Activated T-cell treated with anti-CD3 and anti-CD28 coated beads, Interleukin-2, amount 50 U/mL, for 72 hours (primary cell): ENCODE measurements at places on chromosomes 1 and 21. TPM values are rescaled to one million over a fixed set of nuclear protein-coding genes. Genes with fewer than 3 reads are reported as not detected.

NBPF11 gene
- 15.2 TPM for total RNA-seq

DNA sequence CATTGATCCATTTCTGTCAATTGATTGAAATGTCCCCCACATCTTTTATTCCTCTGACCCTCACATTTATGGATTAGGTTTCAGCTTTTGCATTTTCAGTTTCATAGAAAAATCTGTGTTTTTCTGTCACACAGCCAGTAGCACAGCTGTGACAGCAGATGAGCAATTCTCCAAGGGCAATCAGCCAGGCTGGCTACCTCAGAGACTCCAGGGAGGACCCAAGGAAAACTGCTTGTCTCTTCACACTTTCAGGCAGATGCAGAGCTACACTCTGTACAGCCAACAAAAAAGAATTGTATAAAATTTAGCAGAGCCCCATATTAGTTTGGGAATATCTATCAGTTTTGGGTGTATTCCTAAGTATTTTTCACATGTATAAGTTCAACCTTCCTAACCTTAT lies 257.2 kb downstream of the LRRC7 start:
- no peak overlapping the region for H3K27ac ChIP-seq
- H3K4me3 ChIP-seq: no peak overlapping the region
- no peaks in the 10 kb centered on the region for H3K27me3 ChIP-seq
- no peaks in the 10 kb centered on the region for H3K36me3 ChIP-seq
- DNase-seq: no peak
- no peaks in the 10 kb centered on the region for H3K4me1 ChIP-seq

HMGCL gene
- total RNA-seq: 44.1 TPM

DNA sequence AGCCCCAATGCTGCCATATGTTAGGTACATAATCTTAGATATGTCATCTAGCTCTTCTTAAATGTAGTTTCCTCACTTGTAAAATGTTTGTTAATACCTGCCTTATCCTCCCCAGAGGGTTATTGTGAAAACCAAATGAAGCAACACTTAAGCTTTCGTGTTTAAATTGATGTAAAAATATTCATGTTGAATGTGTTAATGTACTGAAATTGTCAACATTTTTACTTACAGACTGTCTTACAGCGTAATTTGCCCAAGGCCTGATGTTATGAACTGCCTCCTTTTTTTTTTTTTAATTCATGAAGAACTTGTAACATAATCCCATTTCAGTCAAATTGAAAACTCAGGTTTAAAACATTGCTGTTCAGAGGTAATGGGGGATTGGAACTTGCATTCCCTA lies 25.6 kb upstream of the ENAH start:
- no peak overlapping the region for H3K27ac ChIP-seq
- no peak for DNase-seq
- H3K27me3 ChIP-seq: peaks cover 34% of the 10 kb centered on the region
- no peaks in the 10 kb centered on the region for H3K36me3 ChIP-seq
- H3K4me3 ChIP-seq: no peak overlapping the region

DNA sequence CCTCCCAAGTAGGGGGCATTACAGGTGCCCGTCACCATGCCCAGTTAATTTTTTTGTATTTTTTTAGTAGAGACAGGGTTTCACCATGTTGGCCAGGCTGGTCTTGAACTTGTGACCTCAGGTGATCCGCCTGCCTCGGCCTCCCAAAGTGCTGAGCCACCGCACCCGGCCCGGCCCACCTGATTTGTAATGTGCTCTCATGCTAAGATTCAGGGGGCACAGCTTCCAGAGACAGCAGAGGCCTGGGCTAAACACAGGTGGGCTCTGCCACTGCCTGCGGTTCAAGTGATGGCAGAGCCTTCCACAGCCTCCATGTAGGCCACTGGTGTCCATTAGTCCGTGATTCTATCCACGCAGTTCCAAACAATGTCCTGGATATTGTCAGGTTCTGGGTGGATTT lies 98.4 kb downstream of the PDE9A start:
- no peak overlapping the region for H3K27ac ChIP-seq
- H3K36me3 ChIP-seq: no peaks in the 10 kb centered on the region
- H3K27me3 ChIP-seq: no peaks in the 10 kb centered on the region
- peaks cover 11% of the 10 kb centered on the region for H3K4me1 ChIP-seq
- no peak for DNase-seq

DNA sequence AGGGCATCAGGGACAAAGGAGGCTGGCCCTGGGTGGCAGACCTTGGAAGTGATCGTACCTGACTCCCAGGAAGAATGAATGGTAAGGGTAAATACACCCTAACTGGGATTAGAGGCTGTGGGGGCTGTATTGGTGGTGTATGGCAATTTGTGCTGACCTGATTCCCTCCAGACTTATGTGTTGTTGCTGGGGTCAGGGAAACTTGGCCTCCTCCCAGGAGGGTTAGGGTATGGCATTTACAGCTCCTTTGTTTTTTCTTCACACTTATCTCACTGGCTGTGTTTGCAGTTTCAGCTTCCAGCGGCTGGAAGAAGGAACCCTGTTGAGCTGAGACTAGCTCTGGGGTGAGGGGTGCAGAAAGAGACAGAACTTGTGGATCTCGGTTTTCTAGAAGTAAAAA lies 8.2 kb downstream of the VANGL1 start:
- no peak for DNase-seq
- no peak overlapping the region for H3K27ac ChIP-seq
- H3K27me3 ChIP-seq: peaks cover 12% of the 10 kb centered on the region

EDN2 gene
- total RNA-seq: not detected

GRCh38 chr1:157862114-157863070 lies 20.8 kb upstream of the CD5L start:
- no peak overlapping the region for H3K27ac ChIP-seq
- DNase-seq: no peak
- H3K4me3 ChIP-seq: no peak overlapping the region
- no peaks in the 10 kb centered on the region for H3K36me3 ChIP-seq
- no peaks in the 10 kb centered on the region for H3K4me1 ChIP-seq
- H3K27me3 ChIP-seq: no peaks in the 10 kb centered on the region

HSD11B1 gene
- total RNA-seq: 3.1 TPM

DNA sequence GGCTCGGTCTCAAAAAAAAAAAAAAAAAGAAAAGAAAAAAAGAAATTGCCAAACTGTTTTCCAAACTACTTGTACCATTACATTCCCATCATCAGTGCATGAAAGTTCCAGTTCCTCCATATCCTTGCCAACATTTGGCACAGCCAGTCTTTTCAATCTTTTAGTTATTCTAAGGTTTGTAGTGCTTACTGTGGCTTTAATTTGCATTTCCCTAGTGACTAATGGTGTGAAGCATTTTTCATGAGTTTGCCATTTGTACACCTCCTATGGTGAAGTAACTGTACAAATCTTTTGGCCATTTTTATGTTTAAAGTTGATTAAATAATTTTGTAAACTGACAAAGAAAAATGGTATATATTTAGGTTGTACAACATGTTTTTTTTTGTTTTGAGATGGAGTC lies 70.7 kb downstream of the DEGS1 start:
- no peak for DNase-seq
- no peaks in the 10 kb centered on the region for H3K27me3 ChIP-seq
- H3K4me3 ChIP-seq: no peak overlapping the region
- no peaks in the 10 kb centered on the region for H3K36me3 ChIP-seq
- no peaks in the 10 kb centered on the region for H3K4me1 ChIP-seq

GRCh38 chr1:15406614-15407559 lies 2.8 kb upstream of the EFHD2 start:
- peaks cover 17% of the 10 kb centered on the region for H3K4me1 ChIP-seq
- peaks cover 23% of the 10 kb centered on the region for H3K27me3 ChIP-seq
- H3K27ac ChIP-seq: no peak overlapping the region
- no peaks in the 10 kb centered on the region for H3K36me3 ChIP-seq
- no peak overlapping the region for H3K4me3 ChIP-seq

MX1 gene
- 65.2 TPM for total RNA-seq

DNA sequence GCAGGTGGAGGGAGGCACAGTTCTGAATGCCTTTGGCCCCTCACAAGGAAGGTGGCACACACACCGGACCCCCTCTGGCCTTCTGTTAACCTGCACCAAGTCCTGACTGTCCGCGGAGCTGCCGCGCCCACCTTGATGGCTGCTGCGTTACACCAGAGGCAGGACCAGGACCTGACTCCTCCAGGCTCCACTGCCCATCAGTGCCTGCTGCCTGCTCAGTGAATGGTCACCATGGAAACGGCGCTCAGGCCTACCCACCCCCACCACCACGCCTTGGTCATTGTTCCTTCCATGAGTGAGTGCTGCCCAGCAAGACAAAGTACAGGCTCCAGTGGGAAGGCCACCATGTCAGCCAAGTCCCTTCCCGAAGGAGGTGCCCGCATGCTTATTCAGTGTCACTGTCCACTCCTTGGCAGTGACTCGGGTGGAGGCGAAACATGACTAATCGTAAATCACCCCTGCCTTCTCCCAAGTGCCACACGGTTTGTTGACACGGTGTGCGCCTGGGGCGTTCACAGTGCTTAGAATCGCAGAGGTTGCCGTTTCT lies 57.3 kb downstream of the SLC37A1 start:
- H3K4me1 ChIP-seq: no peaks in the 10 kb centered on the region
- peaks cover 7% of the 10 kb centered on the region for H3K36me3 ChIP-seq
- H3K4me3 ChIP-seq: no peak overlapping the region
- no peak for DNase-seq
- no peaks in the 10 kb centered on the region for H3K27me3 ChIP-seq

BTBD8 gene
- total RNA-seq: 3.1 TPM

DNA sequence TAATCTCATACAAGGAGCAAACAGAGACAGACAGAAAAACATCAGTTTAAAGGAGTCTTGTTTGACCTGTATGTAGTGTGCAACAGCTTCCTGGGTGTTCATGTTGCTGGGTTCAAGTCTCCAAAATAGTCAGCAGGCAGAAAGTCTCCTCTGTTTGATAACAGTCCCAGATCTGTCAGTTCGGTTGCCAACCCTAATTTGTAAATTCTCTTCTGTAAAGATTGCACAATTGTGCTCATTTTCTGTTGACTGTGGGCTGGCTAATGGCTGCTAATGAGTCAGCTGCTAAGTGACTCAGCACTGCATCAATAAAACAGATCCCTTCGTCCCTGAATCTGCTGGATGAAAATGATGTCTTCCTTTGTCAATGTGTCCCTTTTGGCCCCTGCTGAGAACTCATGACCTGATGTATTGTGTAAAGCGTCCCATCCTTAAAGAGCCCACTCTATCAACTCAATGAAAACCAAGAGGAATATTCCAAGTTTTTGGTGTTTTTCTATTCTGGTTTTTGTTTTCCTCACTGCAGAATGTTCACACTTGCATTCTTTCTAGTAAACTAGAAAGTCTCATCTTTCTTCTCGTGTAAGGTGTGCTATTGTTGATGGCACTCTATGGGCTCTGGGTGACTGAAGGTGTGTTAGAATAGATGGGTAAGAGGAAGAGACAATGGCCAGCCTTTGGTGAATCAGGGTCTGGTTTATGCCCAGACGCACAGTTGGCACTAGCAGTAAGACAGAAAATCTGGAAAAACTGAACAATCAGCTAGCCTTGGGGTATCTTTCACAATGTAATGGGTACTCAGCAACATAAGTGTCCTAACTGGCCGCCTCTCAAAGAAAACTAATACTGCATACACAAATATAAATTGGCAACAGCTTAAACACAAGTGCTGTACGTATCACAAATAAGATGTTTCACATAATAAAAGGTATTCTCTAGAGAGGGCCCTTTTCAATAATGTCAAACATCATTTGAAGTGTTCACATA lies 75.1 kb upstream of the SIPA1L2 start:
- H3K27me3 ChIP-seq: peaks cover 14% of the 10 kb centered on the region
- H3K4me3 ChIP-seq: no peak overlapping the region

DNA sequence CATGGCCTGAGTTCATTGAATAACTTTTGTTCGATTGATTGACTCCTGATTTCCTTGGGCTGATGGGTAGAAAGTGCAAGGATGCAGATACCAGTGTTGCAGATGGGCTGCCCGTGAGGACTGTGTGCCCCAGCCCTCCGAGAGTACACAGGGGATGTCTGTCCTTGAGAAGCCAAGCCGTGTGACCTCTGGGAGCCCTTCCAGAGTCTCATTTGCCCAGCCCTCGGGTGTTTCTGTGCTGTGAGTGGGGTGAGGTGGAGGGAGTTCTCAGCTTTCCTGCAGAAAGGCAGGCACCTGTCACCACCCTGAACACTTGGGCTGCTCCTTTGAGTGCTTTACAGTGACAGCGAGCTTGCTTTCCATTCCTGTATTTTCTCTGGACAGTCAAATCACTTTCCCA lies 96.4 kb upstream of the CACNA1E start:
- no peak for DNase-seq
- H3K4me1 ChIP-seq: no peaks in the 10 kb centered on the region
- H3K4me3 ChIP-seq: no peak overlapping the region
- no peaks in the 10 kb centered on the region for H3K27me3 ChIP-seq
- no peaks in the 10 kb centered on the region for H3K36me3 ChIP-seq

LSM10 gene
- total RNA-seq: 66.2 TPM

DNA sequence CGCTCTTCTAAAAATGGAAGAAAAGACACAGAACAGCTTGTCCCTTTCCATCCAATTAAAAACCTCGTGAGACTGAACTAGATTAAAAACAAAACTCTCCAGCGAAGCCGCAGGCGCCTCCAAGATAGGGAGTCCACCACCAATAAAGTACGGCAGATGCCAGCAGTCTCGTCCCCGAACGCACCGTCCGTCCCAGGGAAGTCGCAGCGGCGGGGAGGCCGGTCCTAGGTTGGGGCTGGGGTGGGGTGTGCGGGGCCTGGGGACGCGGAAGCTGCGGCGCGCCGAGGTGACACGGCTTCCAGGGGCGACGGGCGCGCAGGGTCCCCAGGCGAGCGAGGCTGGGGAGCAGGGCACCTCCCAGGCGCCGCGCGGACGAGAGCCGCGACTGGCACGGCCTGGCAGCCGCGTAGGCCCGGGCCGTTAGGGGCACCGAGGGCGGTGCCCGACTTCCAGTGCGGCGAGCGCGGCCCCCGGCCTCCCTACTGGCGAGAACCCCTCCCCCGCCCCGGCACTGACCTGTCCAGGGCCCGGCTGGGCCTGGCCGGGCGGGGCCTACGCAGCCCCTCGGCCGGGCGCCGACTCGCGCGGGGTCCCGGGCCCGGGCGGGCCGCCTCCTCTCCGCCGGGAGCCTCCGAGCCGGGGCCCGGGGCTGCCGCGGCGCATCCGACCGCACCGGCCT lies 28.3 kb upstream of the A3GALT2 start:
- peak overlapping the region; percentile 26 for H3K27ac ChIP-seq
- peak overlapping the region; percentile 83 for H3K4me3 ChIP-seq
- H3K36me3 ChIP-seq: no peaks in the 10 kb centered on the region
- peak; percentile 58 for DNase-seq
- H3K27me3 ChIP-seq: no peaks in the 10 kb centered on the region
- peaks cover 42% of the 10 kb centered on the region for H3K4me1 ChIP-seq

AKR7A3 gene
- 0.35 TPM for total RNA-seq

FHL3 gene
- 34.5 TPM for total RNA-seq

ESPN gene
- 2.0 TPM for total RNA-seq

DHRS3 gene
- 65.3 TPM for total RNA-seq

- H3K36me3 ChIP-seq: peaks cover 30% of the 10 kb centered on the region
- DNase-seq: peak; percentile 81
- H3K4me3 ChIP-seq: peak overlapping the region; percentile 70
- no peaks in the 10 kb centered on the region for H3K27me3 ChIP-seq
Measured at GRCh38 chr1:24910751-24911650, 19.1 kb downstream of the RUNX3 start.

GRCh38 chr1:45840704-45841103 lies 37.3 kb downstream of the MAST2 start:
- DNase-seq: no peak
- H3K27me3 ChIP-seq: no peaks in the 10 kb centered on the region
- no peaks in the 10 kb centered on the region for H3K36me3 ChIP-seq
- H3K27ac ChIP-seq: no peak overlapping the region
- H3K4me3 ChIP-seq: no peak overlapping the region
